ENCODE measurements at places on chromosomes 4 and X. TPM values are rescaled to one million over a fixed set of nuclear protein-coding genes. Genes with fewer than 3 reads are reported as not detected.

DNA sequence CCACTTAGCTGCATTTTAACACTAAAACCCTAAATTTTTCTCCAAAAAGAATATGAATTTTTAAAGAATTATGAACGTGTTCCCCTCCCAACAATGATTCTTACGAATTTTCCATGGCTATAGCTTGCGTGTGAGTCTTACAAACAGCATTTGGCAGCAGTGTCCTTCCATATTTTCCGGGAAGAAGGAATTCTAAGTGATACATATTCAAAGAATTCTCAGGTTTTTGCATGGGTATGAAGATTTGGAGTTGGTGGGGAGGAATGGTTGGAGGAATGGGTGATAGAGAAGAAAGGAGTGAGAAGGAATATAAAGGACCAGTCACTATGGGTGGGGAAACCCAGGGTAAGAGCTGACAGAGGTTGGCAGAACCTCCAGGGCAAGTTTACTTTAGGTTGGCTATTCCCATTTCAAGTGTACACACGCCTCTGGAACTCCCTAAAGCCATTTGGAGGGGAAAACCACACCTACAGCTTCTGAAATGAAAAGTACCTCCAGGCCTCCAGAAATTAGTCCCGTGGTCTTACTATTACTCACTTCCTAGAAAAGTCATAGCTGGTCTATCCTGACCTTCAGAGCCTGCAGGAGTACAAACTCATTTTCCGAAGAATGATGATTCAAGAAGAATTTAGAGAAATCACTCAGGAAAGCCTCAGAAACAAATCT is 420.8 kb upstream of the DIPK2B start:
- no peak overlapping the region for H3K27ac ChIP-seq
- no peaks in the 10 kb centered on the region for H3K36me3 ChIP-seq
- no peak for DNase-seq
- no peaks in the 10 kb centered on the region for H3K27me3 ChIP-seq

DNA sequence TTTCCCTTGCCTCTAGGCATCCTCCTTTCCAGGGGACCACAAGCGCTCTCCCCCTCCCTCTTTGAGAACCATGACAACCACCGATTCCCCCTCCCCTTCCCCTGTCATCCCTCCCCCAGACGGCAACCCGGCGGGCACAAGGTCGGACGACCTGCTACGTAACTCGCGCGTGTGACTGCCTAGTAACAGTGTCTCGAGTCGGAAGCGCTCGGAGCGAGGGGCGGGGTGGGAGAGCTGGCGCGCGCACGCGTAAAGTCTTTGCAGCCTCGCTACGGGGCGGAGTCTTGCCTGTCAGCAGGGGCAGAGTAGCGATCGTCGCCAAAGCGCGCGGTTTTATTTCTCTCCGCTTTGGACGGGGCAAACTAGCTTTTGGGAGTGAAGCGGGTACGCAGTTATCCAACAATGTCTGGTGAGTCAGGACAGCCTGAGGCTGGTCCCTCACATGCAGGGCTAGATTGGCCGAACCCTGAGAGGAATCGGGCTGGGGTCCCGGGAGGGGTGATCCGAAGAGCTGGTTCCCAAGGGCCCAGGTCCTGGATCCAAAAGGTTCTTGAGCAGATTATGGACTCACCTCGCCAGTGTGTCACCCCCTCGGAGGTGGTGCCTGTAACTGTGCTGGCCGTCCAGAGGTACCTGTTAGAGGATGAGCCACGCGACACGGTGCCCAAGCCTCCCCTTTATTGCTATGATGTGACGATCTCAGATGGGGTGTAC is at the start of gene RADX:
RADX (plus strand) TSS at position 300 of the 714 bp plus-strand sequence; CDS start at position 403, 103 bp downstream.
- peak within 1 kb of the TSS; percentile 50 for H3K4me3 ChIP-seq
- H3K27me3 ChIP-seq: no peaks in the 10 kb centered on the region
- H3K27ac ChIP-seq: no peak within 1 kb of the TSS
- peak; percentile 82 for DNase-seq

GRCh38 chr4:183915976-183916375 is 10.9 kb downstream of the STOX2 start:
- no peaks in the 10 kb centered on the region for H3K36me3 ChIP-seq
- no peak overlapping the region for H3K4me3 ChIP-seq
- no peaks in the 10 kb centered on the region for H3K4me1 ChIP-seq
- DNase-seq: no peak
- H3K27me3 ChIP-seq: no peaks in the 10 kb centered on the region
- no peak overlapping the region for H3K27ac ChIP-seq

GRCh38 chrX:49230500-49231232 is 2.5 kb downstream of the CACNA1F start:
- no peaks in the 10 kb centered on the region for H3K4me1 ChIP-seq
- peak overlapping the region; percentile 38 for H3K27ac ChIP-seq
- no peaks in the 10 kb centered on the region for H3K36me3 ChIP-seq
- DNase-seq: peak; percentile 66

GRCh38 chr4:145276050-145276449 is 95.7 kb upstream of the OTUD4 start:
- no peak overlapping the region for H3K4me3 ChIP-seq
- no peaks in the 10 kb centered on the region for H3K27me3 ChIP-seq
- peaks cover 22% of the 10 kb centered on the region for H3K4me1 ChIP-seq
- H3K36me3 ChIP-seq: no peaks in the 10 kb centered on the region

- no peaks in the 10 kb centered on the region for H3K4me1 ChIP-seq
- no peak for DNase-seq
- H3K27ac ChIP-seq: no peak overlapping the region
- H3K4me3 ChIP-seq: no peak overlapping the region
Observed at GRCh38 chr4:187921946-187922623, 73.5 kb upstream of the ZFP42 start.

Gene TBCK
- 18.8 TPM for total RNA-seq

DNA sequence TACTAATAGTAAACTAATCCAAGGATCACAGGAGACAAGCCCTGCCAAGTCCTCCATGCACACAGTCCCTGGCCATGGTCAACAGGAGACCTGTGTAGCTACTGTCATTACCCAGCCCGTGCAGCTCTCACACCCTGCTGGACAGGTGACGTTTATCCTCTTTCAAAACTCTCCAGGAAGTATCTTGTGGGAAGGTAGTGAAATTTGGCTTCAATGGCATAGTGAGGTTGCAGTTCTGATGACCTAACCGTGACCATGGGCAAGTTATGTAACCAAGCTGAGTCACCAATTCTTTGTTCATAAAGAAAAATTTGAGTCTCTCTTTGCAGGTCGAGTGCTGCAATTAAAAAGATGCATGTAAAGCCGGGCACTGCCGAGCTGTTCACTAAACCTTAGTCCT is 11.3 kb upstream of the SLC2A9 start:
- H3K27ac ChIP-seq: peak overlapping the region; percentile 70
- no peaks in the 10 kb centered on the region for H3K27me3 ChIP-seq
- no peaks in the 10 kb centered on the region for H3K4me1 ChIP-seq
- H3K4me3 ChIP-seq: no peak overlapping the region

- no peaks in the 10 kb centered on the region for H3K36me3 ChIP-seq
- no peak for DNase-seq
- no peak overlapping the region for H3K27ac ChIP-seq
- no peak overlapping the region for H3K4me3 ChIP-seq
- H3K27me3 ChIP-seq: no peaks in the 10 kb centered on the region
Observed at GRCh38 chrX:76279007-76279406, 106.1 kb downstream of the PBDC1 start.

- H3K4me3 ChIP-seq: no peak overlapping the region
- H3K27me3 ChIP-seq: no peaks in the 10 kb centered on the region
- H3K36me3 ChIP-seq: no peaks in the 10 kb centered on the region
- no peak for DNase-seq
- peaks cover 36% of the 10 kb centered on the region for H3K4me1 ChIP-seq
Observed at GRCh38 chr4:10007793-10008608, 13.3 kb downstream of the SLC2A9 start.

GRCh38 chrX:19863212-19863856 is 24.1 kb downstream of the SH3KBP1 start:
- H3K36me3 ChIP-seq: no peaks in the 10 kb centered on the region
- no peaks in the 10 kb centered on the region for H3K4me1 ChIP-seq
- no peaks in the 10 kb centered on the region for H3K27me3 ChIP-seq
- no peak overlapping the region for H3K27ac ChIP-seq
- no peak overlapping the region for H3K4me3 ChIP-seq

DNA sequence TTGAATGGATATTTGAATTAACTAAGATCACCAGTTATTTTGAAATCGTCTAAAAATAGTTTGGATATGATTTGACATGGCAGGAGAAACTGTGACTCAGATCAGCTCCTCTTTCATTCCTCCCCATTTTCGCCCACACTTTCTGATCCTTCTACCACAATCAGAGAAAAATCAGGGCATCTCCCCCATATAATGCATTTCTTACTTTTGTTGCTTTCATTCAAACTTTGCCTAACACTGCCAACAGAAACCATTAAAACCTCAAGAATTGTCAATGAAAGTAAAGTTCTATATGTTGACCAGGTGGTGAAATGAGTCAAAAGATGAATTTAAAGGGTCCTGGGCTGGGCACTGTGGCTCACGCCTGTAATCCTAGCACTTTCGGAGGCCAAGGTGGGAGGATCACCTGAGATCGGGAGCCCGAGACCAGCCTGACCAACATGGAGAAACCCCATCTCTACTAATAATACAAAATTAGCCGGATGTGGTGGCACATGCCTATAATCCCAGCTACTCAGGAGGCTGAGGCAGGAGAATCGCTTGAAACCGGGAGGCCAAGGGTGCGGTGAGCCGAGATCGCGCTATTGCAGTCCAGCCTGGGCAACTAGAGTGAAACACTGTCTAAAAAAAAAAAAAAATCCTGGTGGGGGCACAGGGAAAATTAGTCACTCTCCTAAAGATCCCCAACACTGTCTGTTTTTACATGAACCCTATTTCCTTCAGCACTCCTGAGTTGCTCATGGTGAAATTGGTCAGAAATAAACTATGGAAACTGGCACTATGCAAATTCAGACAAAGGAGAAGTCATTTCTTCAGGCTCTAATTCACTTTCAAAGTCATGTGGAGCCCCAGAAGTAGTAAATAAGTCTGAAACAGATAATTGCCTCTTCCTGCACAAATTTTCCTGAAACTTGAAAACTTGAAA is 122.8 kb upstream of the NOCT start:
- H3K4me1 ChIP-seq: peaks cover 11% of the 10 kb centered on the region
- DNase-seq: no peak
- H3K4me3 ChIP-seq: no peak overlapping the region
- no peaks in the 10 kb centered on the region for H3K36me3 ChIP-seq

DNA sequence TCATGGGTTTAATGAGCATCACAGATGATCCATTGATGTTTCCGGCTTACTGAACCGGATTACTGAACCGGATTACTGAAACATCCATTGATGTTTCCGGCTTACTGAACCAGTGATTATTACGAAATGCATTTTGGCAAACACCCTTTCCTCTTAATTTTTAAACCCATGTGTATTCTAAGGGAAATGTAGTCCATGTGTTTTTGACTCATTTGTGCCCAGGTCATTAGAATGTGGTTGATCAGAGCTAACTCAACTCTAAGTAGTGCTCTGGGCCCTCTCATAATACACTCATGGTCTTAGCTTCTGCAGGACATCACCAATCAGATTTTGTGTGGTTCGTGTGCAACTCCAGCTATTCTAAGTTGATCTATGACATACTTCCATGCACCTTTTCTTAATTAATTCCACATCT is 141.6 kb downstream of the SPATA18 start:
- no peaks in the 10 kb centered on the region for H3K4me1 ChIP-seq
- no peak for DNase-seq
- H3K27ac ChIP-seq: no peak overlapping the region
- H3K4me3 ChIP-seq: no peak overlapping the region

Gene KLHL34
- total RNA-seq: 2.2 TPM

GRCh38 chr4:124526769-124527168 is 185.8 kb downstream of the ANKRD50 start:
- no peaks in the 10 kb centered on the region for H3K36me3 ChIP-seq
- no peaks in the 10 kb centered on the region for H3K4me1 ChIP-seq
- no peak for DNase-seq
- no peak overlapping the region for H3K4me3 ChIP-seq

GRCh38 chrX:94058728-94059382 is 384.8 kb downstream of the FAM133A start:
- H3K4me1 ChIP-seq: no peaks in the 10 kb centered on the region
- H3K27me3 ChIP-seq: no peaks in the 10 kb centered on the region
- H3K36me3 ChIP-seq: no peaks in the 10 kb centered on the region
- H3K4me3 ChIP-seq: no peak overlapping the region

Gene SMIM10
- 4.9 TPM for total RNA-seq

Gene HTRA3
- total RNA-seq: 124 TPM

Gene BCORL1
- 3.1 TPM for total RNA-seq

DNA sequence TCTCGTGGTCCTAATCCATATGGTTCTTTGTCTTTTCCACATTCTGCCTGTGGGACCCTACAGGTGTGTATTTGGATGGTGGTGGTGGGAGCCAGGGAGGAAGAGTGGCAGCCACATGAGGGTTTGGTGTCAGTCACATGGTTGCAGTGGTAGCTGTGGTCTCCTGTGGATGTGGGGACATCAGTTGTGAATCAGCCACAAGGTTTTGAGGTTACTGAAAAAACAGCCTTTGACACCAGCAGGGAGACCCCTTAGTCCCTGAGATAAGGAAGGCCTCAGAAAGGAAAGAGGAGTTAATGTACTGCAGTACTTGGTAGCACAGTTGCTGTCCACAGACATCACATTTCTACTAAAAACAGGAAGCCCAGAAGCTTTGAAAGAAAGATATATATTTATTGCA is 15.8 kb upstream of the GAGE10 start:
- no peak for DNase-seq
- no peaks in the 10 kb centered on the region for H3K27me3 ChIP-seq
- H3K4me1 ChIP-seq: no peaks in the 10 kb centered on the region
- H3K4me3 ChIP-seq: no peak overlapping the region
- no peaks in the 10 kb centered on the region for H3K36me3 ChIP-seq
- no peak overlapping the region for H3K27ac ChIP-seq

Gene ATP1B4
- total RNA-seq: 1.4 TPM

GRCh38 chrX:153736871-153737441 is 12.3 kb downstream of the ABCD1 start:
- no peak overlapping the region for H3K27ac ChIP-seq
- no peak overlapping the region for H3K4me3 ChIP-seq
- no peaks in the 10 kb centered on the region for H3K27me3 ChIP-seq
- no peak for DNase-seq
- H3K36me3 ChIP-seq: no peaks in the 10 kb centered on the region

- no peak overlapping the region for H3K27ac ChIP-seq
- no peaks in the 10 kb centered on the region for H3K4me1 ChIP-seq
- no peaks in the 10 kb centered on the region for H3K36me3 ChIP-seq
- no peak for DNase-seq
- no peaks in the 10 kb centered on the region for H3K27me3 ChIP-seq
Observed at GRCh38 chrX:100263650-100264049, 146.4 kb downstream of the PCDH19 start.
